ENCODE measurements at places on chromosomes 7 and 10. TPM values are rescaled to one million over a fixed set of nuclear protein-coding genes. Genes with fewer than 3 reads are reported as not detected.

NUDT5 gene
- 36.2 TPM for total RNA-seq

C1QL3 gene
- total RNA-seq, result not detected

SHTN1 gene
- total RNA-seq, result 23.2 TPM

ZNF12 gene
- 25.5 TPM for total RNA-seq

EXOC6 gene
- total RNA-seq, result 22.9 TPM

TM9SF3 gene
- 130 TPM for total RNA-seq

CYP26C1 gene
- 0.85 TPM for total RNA-seq

NSMCE4A gene
- total RNA-seq, result 46.7 TPM

UCN3 gene
- total RNA-seq, result not detected

MCU gene
- 25.5 TPM for total RNA-seq

SORCS1 gene
- 80.5 TPM for total RNA-seq

GPR15LG gene
- total RNA-seq, result not detected

HEPACAM2 gene
- total RNA-seq, result 0.49 TPM

RARRES2 gene
- 261 TPM for total RNA-seq

IGFBP1 gene
- not detected for total RNA-seq

INSIG1 gene
- 116 TPM for total RNA-seq

TEX47 gene
- not detected for total RNA-seq

AEBP1 gene
- 236 TPM for total RNA-seq

SPAM1 gene
- total RNA-seq, result not detected

KIF11 gene
- 0.89 TPM for total RNA-seq
